ENCODE measurements at places on chromosomes 2 and 18. TPM values are rescaled to one million over a fixed set of nuclear protein-coding genes. Genes with fewer than 3 reads are reported as not detected.

Gene NEU2
- total RNA-seq = not detected

Gene NPHP1
- 1.4 TPM for total RNA-seq

Gene IL1A
- 387 TPM for total RNA-seq

Gene DIPK1C
- not detected for total RNA-seq

Gene EPHA4
- total RNA-seq = 7.6 TPM
